ENCODE measurements at places on chromosomes 4 and X.

GRCh38 chr4:38503689-38504395, 160.2 kb upstream of the KLF3 start:
- no peak for DNase-seq

DNA sequence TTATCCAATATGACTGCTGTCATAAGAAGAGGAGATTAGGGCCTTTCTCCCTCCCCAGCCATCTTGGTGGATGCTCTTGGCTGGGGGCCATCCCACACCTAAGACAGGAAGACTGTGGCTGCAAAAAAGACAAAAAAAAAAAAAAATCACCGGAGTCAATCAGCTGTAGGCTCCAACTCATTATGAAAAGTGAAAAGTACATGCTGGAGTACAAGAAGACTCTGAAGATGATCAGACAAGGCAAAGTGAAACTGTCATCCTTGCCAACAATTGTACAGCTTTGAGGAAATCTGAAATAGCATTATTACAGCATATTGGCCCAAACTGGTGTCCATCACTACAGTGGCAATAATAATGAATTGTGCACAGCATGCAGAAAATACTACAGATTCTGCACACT, 5.2 kb downstream of the EGFL6 start:
- DNase-seq: no peak

DNA sequence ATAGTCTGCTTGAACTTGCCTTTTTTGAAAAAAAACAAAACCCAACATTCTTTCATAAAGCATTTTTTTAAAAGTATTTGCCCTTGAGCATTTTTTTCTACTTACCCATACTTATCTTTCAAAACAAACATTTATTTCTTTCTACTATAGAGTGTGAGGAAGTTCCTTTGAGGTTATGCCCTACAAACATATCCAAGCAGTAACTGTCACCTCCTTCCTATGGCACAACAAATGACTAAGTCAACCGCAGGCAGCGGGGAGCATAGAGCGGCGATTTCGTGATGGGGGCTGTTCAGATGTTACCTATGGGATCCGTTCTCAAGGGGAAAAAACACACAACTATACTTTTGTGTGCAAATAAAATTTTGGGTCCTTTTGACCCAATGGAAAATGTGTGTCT, 19.4 kb downstream of the SPRY1 start:
- DNase-seq: peak; percentile 50

DNA sequence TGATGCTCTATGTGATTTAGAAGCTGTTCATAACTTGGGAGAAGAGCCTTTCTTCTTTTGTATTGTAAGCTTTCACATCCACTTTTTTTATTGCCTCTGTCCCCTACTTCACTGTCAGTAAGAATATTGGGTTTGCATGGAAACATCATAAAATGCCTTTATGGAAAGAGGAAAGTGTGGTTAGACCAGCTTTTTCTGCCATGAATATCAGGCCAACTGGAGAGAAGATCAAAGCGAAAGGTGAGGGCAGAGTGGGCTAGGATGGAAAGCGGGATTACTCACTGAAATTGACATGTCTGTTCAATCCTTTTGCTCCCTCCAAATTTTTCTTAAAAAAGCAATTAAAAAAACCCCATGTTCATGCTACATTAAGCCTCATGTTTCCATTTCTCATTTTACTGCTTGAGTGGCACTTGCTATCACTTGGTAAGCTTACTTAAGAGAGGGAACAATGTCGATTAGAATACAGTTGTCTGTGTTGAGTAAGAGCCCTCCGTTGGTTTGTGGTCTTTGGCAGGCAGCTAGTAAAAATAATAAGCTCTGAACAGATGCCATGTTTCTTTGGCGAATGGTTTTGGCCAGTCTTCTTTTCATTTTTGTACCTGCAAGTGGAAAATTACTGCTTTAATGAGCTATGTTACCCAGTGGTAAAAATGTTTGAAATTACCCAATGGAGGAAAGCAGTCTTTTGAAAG, 35.9 kb downstream of the SUPT20HL1 start:
- no peak for DNase-seq

GRCh38 chr4:113467581-113467980, 294.0 kb downstream of the CAMK2D start:
- DNase-seq: no peak

- no peak for DNase-seq
These were observed 124.3 kb downstream of the RAB28 start for GRCh38 chr4:13359809-13360208.

- no peak for DNase-seq
These were observed 1.1 kb upstream of the SLBP start for GRCh38 chr4:1713003-1713851.

DNA sequence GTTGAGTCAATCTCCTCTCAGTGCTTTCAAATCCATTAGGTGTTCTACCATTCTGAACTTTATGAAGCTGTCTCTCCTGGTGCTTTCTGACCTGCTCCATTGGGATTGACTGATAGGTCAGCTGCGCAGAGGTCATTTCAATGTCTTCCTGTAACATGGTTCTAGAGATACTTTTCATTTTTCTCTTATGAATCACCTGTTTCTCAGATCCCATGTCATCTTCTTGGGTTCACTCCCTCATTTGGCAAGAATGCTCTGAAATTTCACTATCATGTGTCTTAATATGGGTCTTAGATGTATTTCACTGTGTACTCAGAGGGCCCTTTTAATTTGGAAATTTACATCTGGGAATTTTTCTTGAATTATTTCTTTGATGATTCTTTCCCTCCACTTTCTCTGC, 13.8 kb upstream of the PGM2 start:
- DNase-seq: no peak

DNA sequence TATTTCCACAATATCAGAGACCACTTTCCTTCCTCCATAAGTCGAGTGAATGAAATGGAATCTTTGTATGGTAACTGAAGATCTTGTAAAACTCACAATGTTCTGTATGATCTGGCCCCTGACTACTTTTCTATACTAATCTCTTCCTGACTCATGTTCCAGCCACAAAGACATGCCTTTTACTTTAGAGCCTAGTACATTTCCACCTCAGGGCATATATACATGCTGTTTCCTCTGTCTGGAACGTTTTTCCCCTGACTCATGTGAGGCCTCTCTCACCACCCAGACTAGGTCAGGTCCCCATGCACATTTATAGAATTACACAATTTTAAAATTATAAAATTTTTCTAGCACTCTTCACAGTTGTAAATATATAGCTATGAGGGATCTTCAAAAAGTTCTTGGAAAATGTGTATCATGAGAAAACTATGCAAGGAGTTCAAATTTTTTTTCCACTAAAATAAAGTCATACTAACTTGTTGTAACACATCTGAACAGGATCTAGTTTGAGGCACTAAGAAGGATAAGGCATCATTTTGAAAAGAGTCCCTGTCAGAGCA, 208.8 kb downstream of the SH2D1A start:
- no peak for DNase-seq

GRCh38 chr4:173505924-173506518, 24.0 kb downstream of the HAND2 start:
- DNase-seq: no peak

- DNase-seq: no peak
These were observed 63.8 kb upstream of the NOCT start for GRCh38 chr4:138951764-138952163.

GRCh38 chrX:42776195-42776594, 1.8 kb downstream of the PPP1R2C start:
- DNase-seq: no peak

- no peak for DNase-seq
These were observed 171.5 kb upstream of the FRG1 start for GRCh38 chr4:189769131-189769530.

- DNase-seq: no peak
These were observed 25.4 kb upstream of the SLAIN2 start for GRCh38 chr4:48315728-48316630.

GRCh38 chrX:41043674-41044345, 41.4 kb upstream of the USP9X start:
- no peak for DNase-seq

- DNase-seq: no peak
These were observed 34.3 kb downstream of the SHROOM4 start for GRCh38 chrX:50779694-50780093.

DNA sequence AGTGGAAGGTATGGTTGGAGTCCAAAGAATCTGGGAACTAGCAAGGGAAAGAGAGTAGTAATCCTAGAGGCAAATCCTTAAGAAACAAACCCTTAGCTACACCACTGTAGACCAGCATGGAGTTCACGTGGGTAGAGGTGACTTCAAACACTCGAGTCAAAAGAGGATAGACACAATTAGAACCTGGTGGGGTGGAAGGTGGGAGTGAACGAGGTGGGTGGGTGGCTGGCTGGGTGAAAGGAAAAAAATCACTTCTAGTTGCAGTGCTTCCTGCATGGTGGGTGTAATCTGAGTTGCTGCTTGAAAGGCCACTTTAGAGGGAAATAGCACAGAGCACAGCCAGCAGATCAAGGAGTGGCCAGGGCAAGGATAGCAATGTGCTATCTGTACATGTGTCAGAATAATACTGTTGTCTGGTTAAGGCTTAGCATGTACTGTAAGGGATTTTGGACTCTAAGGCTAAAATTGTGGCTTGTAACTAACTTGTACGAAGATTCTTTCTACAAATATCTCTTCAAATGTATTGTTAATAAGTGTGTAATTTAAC, 356.2 kb downstream of the GRIA2 start:
- DNase-seq: no peak

GRCh38 chr4:114103908-114104307, 124.5 kb upstream of the ARSJ start:
- no peak for DNase-seq

DNA sequence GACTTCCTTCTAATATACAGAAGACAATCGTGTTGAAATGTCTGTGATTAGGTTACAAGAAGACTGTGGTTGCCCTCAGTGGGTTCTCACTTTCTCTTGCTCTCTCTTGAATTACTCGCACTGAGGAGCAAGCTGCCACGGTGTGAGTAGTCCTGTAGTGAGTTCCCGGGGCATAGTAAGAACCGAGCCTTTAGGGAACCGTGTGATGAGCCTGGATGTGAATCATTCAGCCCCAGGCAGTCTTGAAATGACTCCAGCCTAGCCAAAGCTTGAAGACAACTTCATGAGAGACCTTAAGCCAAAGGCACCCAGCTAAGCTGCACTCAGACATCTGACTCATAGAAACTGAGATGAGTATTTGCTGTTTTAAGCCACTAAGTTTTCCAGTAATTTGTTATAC, 292.7 kb downstream of the SPOCK3 start:
- DNase-seq: no peak

DNA sequence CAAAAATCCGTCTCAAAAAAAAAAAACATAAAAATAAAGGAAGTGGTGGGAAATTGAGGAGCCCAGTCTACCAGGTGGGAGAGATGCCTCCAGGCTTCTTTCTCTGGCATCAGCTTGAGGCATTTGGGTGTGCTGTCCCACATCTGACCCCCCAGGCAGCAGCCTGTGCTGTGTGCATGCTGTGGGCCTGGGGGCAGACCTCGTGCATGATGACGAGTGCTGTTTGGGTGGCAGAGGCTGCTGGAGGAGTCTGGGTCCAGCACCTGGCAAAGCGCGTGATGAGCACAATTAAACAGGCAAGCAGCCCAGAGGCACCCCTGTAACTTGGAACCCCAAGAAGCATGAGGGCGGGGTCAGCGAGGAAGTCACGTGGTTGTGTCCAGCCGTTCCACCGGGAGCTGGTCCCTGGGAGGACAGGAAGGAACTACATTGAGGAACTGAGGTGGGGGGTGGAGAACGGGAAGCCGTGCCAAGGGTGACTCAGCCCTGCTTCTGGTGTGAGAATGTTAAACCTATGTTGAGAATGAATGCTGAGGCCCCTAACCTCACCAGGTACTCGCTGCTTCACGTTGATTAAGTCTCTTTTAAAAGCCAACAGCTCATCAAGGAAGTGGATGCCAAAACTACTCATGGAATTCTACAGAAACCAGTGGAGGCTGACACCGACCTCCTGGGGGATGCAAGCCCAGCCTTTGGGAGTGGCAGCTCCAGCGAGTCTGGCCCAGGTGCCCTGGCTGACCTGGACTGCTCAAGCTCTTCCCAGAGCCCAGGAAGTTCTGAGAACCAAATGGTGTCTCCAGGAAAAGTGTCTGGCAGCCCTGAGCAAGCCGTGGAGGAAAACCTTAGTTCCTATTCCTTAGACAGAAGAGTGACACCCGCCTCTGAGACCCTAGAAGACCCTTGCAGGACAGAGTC, 6.1 kb downstream of the TACC3 start:
- no peak for DNase-seq
